ENCODE measurements at places on chromosomes 3 and 15.

DNA sequence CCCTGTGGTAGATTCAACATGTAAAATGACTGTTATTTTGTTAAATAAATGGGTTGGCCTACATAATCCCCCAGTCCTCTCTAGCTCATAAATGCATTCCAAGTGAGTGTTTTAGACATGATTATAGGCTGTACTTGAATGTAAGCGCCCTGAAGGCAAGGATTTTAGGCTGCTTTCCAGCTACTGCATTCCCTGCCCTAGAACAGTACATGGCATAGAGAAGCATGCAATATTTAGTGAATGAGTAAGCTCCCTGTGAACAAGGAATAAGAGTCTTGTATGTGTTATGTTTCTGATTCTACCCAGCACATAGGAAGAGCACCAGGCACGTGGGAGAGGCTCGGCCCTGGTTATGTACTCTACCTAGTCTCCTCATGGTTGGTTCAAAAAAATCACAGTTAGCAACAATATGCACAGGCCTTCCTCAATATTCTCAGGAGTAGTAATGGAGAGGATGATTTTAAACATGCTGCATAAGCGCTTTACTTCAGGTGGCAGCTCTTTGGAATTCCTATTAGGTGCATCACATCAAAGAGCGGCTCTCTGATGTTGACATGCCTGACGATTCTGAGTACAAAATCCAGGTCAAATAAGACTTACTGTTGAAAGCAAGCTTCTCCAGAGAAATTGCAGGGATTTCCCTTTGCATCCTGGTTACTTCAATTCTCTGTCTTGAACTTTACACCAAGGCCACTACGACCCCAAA lies 456.6 kb downstream of the MAGI1 start:
- DNase-seq, result no peak

GRCh38 chr3:76694063-76694462 lies 345.8 kb upstream of the ROBO2 start:
- DNase-seq, result no peak

DNA sequence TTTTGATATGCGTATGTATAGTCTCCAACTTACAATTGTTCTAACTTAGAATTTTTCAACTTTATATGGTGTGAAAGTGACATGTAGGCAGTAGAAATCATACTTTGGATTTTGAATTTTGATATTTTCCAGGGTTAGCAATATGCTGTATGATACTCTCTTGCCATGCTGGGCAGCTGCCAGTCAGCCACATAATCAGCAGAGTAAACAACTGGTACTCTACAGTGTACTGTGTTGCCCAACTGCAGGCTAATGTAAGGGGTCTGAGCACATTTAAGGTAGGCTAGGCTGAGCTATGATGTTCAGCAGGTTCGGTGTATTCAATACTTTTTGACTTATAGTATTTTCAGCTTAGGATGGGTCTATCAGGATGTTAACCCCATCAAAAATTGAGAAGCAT lies 52.0 kb upstream of the RYK start:
- no peak for DNase-seq

DNA sequence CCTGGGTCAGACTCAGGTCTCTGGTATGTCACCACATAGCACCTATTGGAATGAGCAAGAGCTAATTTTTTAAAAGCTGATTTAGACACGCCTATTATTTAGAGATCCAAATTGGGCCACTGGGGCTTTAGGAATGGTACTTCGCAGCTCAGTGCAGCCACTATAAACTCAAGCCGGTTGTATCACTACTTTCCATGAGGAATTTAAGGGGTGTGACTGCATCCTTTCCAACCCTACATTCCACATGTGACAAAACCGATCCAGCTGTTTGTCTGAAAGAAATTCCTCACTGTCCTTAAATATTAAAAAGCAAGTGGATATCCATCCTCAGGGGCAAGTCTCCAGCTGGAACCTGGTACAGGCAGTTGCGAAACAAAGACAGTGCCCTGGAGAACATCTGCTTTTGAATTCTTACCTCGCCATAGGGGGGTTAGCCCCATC lies 12.8 kb downstream of the VGLL3 start:
- no peak for DNase-seq

DNA sequence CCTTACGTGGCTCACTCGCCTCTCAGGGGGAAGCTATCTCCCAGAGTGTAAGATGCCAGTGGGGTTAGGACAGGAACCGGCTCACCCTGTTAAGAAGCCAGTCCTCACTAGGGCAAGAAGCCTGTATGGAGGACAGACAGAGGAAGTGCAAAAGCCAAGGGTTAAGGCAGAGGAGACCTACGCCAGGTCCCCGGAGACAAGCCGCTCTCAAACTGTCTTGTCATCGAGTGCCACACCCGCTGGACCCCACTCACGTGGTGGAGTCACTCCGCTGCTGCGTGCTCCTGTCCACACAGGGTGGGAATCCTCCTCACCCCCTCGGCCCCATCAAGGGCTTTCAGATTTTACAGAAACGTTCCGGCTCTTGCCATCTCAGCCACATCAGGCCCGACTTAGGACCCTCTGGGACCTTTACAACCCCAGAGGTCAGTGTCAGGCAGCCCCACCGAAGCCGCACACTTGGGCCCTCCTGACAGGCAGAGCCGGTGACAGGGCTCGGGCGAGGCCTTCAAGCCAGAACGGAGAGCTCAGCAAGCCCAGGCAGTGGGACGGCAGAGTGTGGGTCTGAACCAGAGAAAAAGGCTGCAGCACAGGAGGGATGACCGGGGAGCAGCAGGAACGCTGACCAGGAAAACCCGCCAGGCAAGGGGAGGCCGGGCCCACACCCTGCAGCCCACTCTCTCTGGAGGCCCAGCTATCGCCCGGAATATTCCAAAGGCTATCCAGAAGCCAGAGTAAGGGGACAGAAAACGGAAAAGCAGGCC lies 61.7 kb downstream of the XXYLT1 start:
- DNase-seq, result no peak

- DNase-seq, result no peak
These were observed 84.6 kb upstream of the DCBLD2 start for GRCh38 chr3:98986073-98986472.

DNA sequence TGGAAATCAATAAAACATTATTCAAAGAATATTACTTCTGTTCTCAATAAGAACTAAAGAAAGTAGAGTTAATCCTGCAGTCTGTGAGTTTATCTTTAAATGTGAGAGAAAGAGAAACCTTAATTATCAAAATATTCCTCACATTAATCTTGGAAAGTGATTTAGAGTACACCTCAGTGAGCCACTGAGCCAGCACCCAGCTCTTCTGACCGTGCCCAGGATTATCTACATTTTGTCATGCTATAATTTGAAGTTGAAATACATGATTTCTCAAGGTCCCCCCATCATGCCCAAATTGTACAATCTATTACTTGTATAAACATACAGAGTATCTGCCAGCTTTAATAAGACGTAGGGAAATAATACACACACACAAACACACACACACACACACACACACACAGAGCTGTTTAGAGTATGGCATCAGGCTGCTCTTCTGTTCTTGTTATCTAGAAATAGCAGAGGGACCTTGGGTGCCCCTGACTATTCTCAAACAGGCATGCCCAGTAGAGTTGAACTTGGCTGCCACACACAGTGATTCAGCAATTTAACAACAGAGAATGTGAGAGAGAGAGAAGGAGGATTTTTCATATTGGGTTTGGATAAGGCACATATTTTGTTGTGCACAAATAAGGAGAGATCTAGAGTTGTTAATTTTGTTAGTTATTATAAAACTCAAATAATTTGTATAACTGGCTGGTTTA lies 74.4 kb downstream of the P2RY1 start:
- DNase-seq, result no peak

DNA sequence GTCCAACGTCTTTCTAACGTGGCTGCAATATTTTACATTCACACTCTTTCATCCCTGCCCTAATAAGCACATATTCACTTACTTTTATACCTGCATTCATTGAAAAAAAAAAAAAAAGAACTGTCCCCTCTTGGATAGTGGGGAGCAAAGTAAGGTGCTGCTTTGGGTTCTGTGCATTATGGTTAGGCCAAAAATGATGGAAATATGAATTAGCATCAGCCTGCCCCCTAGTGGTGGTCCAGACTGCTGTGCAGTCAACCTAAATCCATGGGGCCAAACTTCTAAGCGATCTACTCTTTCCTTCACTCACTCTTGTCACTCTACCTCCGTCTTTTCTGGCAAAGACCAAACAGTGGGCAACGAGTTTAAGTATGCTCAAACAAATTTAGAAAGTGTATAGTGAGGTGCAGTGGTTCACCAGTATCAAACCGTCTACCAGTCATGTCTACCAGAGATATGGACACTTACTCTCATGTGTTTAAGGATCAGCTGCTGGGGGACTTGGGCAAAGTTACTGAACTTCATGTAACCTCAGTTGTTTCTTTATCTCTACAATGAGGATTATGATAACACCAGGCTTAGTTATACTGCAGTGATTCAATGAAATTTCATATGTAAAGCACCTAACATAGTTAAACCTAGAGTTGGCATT lies 61.5 kb upstream of the GRM7 start:
- peak; percentile 9 for DNase-seq

- no peak for DNase-seq
These were observed 208.4 kb upstream of the NANOGP8 start for GRCh38 chr15:35293353-35294130.

DNA sequence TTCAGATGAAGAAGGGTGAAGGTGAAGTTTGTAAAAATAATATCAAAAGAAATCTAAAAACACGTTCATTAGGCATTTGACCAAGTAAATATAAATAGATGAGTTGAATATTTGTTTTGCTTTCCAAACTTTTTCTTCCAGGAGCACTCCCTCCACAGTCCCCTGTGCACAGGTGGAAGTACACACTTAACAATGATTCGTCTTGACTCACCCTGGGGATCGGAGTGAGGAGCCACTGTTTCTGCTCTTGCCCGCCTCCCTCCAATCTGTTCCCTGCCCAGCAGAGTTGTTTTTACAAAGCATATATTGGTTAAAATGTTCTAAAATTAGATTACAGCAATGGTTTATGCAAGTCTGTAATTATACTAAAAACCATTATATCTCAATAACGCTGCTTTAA lies 175.1 kb downstream of the PTPRG start:
- DNase-seq, result no peak

GRCh38 chr3:42036483-42036823 lies 54.7 kb upstream of the TRAK1 start:
- DNase-seq, result no peak

GRCh38 chr3:72163809-72164634 lies 379.1 kb upstream of the PROK2 start:
- DNase-seq, result peak; percentile 79

DNA sequence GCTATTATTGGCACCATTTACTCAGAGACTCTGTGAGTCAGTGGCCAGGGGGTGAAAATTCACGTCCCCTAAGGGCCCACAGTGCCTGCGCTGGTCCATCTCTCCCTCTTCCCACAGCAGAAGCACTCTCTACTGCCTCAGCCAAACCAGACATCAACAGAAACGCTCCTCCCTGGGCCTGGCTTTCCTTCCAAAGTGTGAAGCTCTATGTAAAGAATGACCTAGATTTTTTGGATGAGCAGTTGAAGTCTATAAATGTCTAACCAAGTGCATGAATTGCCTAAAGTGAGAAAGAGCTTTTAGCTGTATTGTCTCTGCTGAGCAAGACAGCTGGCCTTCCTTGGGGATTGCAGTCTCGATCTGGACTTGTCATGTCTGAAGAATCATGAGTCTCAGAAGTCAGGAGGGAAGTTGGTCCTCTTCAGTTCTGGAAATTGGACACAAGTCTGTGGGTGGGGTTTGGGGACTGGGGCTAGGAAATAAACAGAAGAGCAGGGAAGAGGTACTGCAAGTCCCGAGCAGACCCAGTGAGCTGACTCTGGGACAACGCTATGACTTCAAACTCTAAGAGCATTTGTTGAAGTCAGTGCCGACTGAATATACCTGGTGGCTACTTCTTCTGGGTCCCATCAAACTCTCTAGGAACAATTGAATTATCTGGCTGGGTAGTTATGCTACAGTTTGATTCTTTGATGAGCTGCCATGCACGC lies 29.0 kb downstream of the RASGRP1 start:
- DNase-seq, result no peak

DNA sequence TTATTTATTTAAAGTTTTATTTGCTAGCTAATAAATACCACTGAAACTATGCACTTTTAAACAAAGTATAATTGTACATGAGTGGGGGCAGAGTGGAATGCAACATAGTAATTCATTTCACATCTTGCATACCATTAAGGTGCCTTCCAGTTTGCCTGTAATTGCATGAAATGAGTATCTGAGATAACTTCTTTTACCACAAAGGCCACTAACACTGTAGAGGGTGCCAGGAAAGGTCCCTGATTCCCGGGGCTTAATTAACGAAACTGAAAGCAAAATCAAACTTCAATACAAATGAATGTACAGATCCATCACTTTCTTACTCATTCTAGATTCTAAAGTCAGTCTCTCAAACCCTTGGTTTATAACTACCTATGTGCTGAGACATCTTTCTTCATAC lies 2.1 kb downstream of the CD47 start:
- peak; percentile 22 for DNase-seq

DNA sequence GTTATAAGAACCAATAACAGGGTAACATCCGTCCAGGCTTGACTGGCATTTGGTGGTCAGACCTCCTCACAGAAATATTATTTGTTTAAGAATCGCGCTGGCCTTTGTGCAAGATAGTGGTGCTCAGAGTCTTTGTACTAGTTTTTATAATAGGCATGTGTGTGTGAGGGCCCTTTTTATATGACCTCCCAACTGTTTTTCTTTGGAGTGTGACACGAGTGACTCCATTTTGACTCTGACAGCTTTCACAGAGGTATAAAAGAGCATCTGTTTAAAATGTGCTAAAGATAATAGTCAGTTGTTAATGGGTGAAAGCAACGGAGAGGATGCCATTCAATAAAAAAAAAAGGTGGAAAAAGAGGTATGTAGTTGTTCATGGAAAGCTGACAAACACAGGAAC lies 110.4 kb downstream of the IL1RAP start:
- no peak for DNase-seq

GRCh38 chr3:53016236-53016635 lies 29.6 kb downstream of the SFMBT1 start:
- DNase-seq, result no peak

DNA sequence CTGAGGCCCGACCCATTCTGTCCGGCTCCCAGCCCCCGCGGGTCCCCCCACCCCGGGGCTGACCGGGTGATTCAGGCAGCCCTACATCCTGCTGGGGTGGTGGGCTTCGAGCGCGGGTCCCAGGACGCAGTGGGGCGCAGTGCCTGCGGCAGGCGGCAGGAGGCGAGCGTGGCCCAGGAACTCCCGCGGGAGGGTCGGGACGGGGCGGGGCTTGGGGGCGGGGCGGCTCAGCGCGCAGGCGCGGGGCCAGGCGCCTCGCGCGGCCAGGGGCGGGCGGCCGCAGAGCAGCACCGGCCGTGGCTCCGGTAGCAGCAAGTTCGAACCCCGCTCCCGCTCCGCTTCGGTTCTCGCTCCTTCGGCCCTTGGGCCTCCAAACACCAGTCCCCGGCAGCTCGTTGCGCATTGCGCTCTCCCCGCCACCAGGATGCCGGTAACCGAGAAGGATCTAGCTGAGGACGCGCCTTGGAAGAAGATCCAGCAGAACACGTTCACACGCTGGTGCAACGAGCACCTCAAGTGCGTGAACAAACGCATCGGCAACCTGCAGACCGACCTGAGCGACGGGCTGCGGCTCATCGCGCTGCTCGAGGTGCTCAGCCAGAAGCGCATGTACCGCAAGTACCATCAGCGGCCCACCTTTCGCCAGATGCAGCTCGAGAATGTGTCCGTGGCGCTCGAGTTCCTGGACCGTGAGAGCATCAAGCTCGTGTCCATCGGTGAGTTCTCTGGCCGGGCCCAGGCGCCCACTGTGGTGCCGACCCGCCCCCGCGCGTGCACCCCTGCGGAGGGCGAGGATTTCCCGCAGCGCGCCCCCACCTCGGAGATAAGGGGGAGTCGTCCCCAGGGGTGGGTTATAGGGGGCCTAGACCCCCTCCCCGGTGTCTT lies at the start of gene FLNB:
Gene FLNB (plus strand): TSS at position 282 of the 885 bp plus-strand sequence. CDS start 143 bp downstream, at position 425.
- DNase-seq, result peak; percentile 98

All from GM10248 (cell line).